ENCODE measurements at places on chromosomes 7 and 10.

DNA sequence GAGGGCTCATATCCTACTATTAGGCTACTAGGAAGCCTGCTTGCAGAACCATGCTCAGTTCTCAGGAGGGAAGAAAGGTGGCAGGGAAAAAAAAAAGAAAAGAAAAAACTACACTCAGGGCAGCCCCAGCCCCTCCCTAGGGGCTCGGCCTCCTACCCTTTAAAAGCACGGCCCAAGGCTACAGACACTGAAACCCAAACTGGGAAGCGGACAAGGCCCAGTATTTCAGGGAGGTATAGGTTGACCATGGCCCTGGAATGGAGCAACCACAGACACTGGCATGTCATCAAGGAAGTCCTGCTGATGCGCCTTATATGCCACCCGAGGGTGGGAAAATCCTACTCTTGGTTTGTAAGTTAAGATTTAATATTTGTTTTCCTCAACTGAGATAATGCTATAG is 50.8 kb downstream of the DLG5 start:
- no peak for DNase-seq

- no peak for DNase-seq
These were observed 7.2 kb upstream of the ITPRIP start for GRCh38 chr10:104345515-104345914.

- no peak for DNase-seq
These were observed 23.9 kb upstream of the CYCS start for GRCh38 chr7:25148772-25149575.

GRCh38 chr10:71805776-71806703 is 32.7 kb upstream of the VSIR start:
- no peak for DNase-seq

GRCh38 chr7:156751319-156751718 is 110.7 kb downstream of the RNF32 start:
- peak; percentile 62 for DNase-seq

GRCh38 chr10:73802276-73802991 is 9.0 kb downstream of the NDST2 start:
- no peak for DNase-seq

- peak; percentile 22 for DNase-seq
These were observed 32.0 kb downstream of the GNA12 start for GRCh38 chr7:2812114-2812487.

GRCh38 chr7:28406192-28406591 is 6.1 kb upstream of the CREB5 start:
- no peak for DNase-seq

GRCh38 chr7:135980665-135981180 is 3.6 kb upstream of the MTPN start:
- peak; percentile 37 for DNase-seq

- DNase-seq: no peak
These were observed 372.4 kb downstream of the SUGCT start for GRCh38 chr7:40507166-40507565.

GRCh38 chr10:14875941-14876340 is 2.7 kb upstream of the SUV39H2 start:
- no peak for DNase-seq

- no peak for DNase-seq
These were observed 15.2 kb downstream of the NPY start for GRCh38 chr7:24299192-24299591.

GRCh38 chr10:33535866-33536265 is 201.4 kb upstream of the NRP1 start:
- no peak for DNase-seq

DNA sequence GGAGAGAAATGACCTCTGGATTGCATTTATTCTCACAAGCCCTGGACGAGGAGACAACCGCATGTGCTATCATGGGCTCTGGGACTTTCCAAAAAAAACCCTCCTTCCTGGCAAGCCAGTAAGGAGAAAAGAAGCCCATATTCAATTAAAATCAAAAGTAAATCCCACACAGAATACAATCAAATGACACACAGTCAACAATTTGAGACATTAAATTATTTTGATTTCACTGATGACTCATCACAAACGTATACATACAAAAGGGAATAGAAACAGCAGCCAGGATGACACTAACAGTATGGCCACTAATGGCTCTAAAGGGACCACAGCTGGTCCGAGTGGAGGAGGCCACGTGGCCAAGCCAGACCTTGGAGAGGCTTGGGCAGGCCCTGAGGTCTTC is 24.9 kb downstream of the LRRC20 start:
- peak; percentile 56 for DNase-seq

DNA sequence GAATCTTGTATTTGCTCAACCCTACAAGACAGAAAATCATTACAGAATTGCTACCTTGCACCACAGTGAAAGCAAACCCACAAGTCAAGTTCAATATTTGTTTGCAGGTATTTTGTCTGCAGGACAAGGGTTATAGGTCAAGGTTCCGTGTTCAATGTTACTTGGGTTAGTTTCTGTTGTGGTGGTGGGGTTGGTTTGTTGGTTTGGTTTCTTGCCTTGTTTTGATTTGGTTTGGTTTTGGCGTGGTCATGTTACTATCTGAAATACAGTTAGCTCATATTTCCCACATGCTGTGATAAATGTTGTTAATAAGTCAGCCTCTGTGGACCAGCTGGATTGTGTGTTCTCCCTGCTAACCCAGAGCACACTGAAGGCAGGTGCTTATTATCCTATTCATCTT is 75.6 kb upstream of the INSIG1 start:
- DNase-seq: no peak

DNA sequence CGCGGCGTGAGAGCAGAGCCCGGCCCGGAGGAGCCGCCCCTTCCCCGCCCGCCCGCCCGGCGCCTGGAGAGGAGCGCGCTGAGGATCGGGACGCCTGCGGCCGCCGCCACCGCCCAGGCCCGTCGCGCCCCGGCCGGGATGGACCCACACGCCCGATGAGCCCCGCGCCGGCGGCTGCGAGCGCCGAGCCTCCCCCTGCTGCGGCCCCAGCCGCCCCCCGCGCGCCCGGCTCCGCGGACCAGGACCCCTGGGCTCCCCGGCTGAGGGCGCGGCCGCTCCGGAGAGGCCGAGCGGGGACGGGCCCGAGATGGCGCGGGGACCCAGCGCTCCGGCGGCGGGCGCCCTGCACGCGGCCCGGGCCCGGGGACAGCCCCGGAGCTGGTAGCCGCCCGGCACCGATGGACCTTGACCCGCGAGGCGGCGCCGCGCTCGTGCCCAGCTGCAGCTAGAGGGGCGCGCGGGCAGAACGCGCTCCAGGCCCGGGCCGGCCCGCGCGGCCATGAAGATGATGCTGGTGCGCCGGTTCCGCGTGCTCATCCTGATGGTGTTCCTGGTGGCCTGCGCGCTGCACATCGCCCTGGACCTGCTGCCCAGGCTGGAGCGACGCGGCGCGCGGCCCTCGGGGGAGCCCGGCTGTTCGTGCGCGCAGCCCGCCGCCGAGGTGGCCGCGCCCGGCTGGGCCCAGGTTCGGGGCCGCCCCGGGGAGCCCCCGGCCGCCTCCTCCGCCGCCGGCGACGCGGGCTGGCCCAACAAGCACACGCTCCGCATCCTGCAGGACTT is 520 bp downstream of the FAM20C start:
- no peak for DNase-seq

DNA sequence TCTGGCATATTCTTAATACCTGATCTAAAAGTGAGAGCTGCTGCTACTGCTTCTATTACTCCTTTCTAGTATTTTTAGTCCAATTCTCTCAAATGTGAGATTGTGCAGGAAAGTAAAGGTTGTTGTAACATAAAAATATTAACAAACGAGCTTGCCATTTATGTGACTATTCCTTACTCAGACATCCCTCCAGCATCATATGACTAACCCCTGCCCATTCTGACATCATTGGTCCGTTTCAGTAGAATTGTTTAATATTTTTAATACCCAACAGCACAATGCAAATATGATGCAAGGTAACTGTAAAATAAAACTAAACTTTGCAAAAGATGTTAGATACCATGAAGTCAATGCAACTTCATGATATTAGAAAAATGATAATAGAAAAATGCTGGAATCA is 83.6 kb downstream of the CFAP58 start:
- no peak for DNase-seq

DNA sequence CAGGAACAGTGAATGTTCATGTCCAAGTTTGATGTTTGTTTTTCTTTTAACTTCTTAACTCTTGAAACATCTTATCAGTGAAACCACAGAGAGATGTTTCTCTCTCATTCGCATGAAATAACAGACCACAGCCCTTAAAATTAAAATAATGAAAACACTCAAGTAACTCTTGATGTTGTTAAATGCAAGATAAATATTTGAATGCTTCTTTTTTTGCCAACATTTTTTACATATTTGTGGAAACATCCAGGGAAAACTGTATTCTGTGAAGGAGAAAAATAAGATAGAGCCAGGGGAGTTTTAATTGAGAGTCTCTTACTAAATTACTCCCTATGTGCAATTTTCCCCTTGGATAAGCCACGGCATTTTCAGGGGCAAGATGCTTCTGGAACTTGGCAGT is 361.8 kb upstream of the MGMT start:
- DNase-seq: peak; percentile 28

DNA sequence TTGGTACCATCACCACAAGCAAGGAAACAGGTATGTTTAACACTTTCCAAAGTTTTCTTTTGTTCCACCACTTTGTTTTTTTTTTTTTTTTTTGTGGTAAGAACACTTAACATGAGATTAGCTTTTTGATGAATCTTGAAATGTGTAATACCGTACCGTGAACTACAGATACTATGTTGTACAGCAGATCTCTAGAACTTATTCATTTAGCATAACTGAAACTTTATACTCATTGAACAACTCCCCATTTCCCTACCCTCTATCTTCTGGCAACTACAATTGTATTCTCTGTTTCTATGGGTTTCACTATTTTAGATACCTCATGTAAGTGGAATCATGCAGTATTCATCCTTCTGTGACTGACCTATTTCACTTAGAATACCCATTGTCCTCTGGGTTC is 162.7 kb upstream of the ITGB1 start:
- no peak for DNase-seq

DNA sequence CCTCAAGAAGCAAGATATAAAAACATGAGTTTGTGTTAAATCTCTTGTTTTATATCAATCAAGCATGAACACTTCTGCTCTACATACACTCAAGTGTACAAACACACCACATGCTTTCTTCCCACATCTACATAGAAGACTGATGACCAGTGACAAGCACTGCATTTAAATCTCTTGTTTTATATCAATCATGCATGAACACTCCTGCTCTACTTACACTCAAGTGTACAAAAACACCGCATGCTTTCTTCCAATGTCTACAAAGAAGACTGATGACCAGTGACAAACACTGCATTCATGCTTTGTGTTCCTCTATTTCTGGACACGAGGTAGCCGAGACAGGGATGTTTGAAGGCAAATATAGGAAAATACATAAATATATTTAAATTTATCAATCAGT is 642.0 kb upstream of the PFKP start:
- DNase-seq: no peak

DNA sequence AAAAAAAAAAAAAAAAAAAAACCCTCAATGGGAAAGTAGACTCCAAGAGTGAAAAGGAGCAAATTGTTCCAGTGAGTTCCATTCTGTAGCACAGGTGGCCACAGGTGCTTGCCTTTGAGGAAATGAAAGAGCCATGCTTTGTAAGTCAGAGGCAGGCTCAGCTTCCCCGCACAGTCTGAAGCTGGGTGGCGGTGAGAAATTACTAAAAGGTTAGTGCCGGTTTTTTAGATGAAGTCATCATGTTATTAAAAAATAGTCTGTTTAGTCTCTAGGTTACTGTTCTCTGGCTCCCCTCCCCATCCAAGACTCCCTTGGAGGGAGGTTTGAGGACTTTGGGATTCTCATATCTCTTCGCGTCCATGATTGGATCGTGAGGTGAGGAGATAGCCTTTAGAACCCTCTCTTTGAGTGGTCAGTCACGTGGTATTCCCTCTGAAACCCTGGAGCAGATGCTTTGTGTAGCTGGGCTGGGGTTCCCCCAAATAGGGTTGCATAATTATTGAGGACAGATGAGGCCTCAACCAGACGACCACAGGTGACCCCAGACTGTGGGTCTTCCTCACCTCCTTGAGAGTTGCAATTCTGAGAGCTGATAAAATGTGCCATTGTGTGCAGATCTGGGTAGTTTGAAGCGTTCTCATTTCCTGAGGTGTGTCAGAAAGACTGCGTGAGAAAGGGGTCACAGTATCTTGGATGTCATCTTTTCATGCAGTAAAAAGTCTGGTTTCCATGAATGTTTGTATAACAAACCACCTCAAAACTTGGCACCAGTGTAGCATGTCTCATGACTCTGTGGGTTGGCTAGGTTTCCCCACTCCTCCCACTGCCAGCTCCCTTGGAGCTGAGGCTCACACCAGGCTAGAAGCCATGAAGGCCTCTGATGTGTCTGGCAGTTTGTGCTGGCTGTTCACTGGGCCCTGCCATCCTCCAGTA is 27.1 kb downstream of the OGDH start:
- DNase-seq: peak; percentile 91

DNA sequence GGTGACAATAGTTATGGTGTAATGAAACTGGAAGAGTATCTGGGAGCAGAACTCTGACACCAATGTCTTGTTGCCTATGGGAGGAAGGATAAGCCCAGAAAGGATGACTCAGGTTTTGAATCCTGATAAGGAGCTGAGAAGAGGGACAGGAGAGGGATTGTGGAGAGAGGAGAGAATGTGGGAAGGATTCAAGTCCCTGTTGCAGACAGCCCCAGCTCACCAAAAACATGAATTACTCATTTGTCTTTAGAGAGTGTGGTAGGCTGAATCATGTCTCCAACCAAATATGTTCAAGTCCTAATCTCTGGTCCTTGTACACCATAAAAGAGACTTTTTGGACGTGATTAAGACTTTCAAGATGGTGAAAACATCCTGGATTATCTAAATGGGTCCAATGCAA is 206.9 kb upstream of the PHYHIPL start:
- no peak for DNase-seq

- DNase-seq: no peak
These were observed 13.3 kb downstream of the RET start for GRCh38 chr10:43090188-43090587.

- DNase-seq: no peak
These were observed 195.5 kb upstream of the HPS1 start for GRCh38 chr10:98642281-98642680.

GRCh38 chr7:66877577-66878300 is 43.3 kb upstream of the TMEM248 start:
- DNase-seq: no peak

DNA sequence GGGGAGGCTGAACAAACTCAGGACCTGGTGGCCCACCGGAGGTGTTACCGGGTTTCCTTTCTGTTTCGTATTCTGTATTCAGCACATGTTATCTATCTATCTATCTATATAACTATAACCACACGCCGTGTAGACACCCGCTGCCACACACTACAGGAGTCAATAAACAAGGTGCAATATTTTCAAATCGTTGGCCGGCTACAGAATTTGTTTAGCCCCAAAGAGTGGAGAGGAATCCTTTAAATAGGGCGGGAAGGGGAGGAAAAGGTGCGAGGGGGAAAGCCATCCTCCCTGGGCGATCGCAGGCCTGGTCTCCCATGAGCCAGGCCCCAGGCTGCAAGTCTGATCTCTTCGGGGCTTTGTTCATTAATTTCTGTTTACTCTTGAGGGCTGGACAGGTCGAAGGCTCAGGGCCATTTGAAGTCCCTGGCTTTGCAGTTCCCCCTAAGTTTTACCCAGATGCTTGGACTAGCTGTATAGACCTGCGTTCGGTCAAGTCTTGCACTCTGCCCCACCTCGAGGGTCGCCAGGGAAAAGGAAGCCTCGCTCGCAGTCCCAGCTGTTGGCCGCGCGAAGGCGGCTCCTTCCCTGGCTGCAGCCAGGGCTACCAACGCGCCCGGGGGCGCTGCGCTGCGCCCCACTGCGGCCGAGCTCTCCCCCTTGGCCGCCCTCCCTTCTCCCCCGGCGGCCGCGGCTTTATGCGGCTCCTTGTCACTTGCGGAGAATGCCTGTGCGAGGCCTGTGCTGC is 3.8 kb downstream of the NKX2-3 start:
- no peak for DNase-seq
